ENCODE measurements at places on chromosomes 1 and 21. TPM values are rescaled to one million over a fixed set of nuclear protein-coding genes. Genes with fewer than 3 reads are reported as not detected.

MFAP2 gene
- 16.1 TPM for total RNA-seq

FTCD gene
- 0.60 TPM for total RNA-seq

DPT gene
- total RNA-seq = 0.86 TPM

LPAR3 gene
- total RNA-seq = 21.6 TPM

PLA2G2C gene
- not detected for total RNA-seq

ADAMTS4 gene
- 1.4 TPM for total RNA-seq

SLC35F3 gene
- 0.16 TPM for total RNA-seq

PSEN2 gene
- total RNA-seq = 13.5 TPM

TRABD2B gene
- total RNA-seq = under 0.01 TPM

PWP2 gene
- 3.1 TPM for total RNA-seq

FNDC10 gene
- 0.52 TPM for total RNA-seq

DMBX1 gene
- not detected for total RNA-seq

RNASEL gene
- 12.6 TPM for total RNA-seq

TCEANC2 gene
- 5.2 TPM for total RNA-seq

LCE1A gene
- total RNA-seq = not detected

CD53 gene
- total RNA-seq = not detected

HDGF gene
- 98.5 TPM for total RNA-seq

PLK3 gene
- total RNA-seq = 15.8 TPM

DDR2 gene
- total RNA-seq = 224 TPM

GNG12 gene
- 73.2 TPM for total RNA-seq

TMEM269 gene
- total RNA-seq = not detected

ANKRD35 gene
- total RNA-seq = 2.9 TPM

RNU1-2 gene
- total RNA-seq = 10,807 TPM

CELA2B gene
- not detected for total RNA-seq

PEX11B gene
- 26.5 TPM for total RNA-seq

SYCP1 gene
- total RNA-seq = not detected

SFT2D2 gene
- 35.8 TPM for total RNA-seq

SPRR4 gene
- not detected for total RNA-seq

HAO2 gene
- total RNA-seq = not detected

RAB42 gene
- 3.6 TPM for total RNA-seq

RCSD1 gene
- total RNA-seq = not detected
